Left lobe of liver (tissue), 2 donors: ENCODE measurements at places on chromosomes 5 and 9. TPM values are rescaled to one million over a fixed set of nuclear protein-coding genes. Genes with fewer than 3 reads are reported as not detected.

DNA sequence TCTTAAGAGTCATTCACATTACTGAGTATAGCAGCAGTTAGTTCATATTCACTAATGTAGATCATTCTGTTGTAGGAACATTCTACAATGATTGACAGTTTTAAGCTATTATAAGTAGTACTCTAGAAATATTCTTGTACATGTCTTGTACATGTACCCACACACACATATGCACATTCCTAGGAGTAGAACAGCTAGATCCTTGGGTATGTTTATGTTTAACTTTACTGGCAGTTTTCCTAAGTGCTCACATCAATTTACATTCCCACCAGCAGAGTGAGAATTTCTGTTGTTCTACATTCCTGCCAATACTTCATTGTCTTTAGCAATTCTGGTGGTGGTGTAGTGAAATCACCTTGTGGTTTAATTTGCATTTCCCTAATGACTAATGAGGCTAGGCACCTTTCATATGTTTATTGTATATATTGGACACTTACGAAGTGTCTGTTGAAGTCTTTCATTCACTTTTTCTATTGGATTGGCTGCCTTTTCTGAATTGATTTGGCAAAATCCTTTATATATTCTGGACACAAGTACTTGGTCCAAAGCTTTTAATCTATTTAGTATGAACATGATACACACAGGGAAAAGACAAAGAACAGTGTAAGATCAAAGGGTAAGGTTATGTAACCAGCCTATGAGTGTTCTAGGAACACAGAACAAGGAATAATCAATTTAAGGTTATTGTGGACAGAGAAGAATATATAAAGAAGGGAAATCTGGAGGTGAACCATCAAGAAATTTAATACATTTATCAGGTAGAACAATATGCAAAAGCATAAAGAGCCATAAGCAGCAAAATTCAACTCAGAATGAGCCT is 95.6 kb downstream of the MLLT3 start:
- no peak for DNase-seq

The GPSM1 gene
- total RNA-seq: 4.8 TPM

DNA sequence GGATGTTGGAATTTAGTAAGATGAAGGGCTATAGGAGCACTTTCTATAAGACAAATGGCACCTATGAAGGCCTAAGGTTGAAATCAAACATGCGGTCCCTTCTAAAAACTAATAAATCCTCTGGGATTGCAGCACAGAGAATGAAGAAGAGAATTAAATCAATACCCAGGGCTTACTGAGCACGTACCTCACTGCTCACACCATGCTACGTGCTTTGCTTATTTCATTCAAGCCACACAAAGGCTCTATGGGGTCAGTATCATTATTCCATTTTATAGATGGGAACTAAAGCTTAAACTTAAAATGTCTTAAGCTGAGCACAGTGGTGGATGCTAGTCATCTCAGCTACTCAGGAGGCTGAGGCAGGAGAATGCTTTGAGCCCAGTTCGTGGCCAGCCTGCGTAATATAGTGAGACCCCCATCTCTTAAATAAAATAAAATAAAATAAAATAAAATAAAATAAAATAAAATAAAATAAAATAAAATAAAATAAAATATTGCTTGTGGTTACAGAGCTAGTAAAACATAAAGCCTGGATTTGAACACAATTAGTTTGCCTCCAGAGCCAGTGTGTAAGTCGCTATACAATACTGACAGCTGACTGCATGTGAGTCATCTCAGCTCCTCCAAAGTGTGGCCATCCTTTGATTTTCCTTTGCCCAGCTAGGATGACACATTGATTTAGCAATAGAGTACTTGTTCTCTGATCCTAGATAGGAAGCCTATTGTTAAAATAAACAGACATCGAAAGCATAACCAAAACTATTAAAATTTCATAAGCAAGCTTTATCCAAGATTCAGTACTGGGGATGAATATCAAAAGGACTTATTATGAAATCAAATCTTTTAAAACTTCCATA is 20.9 kb upstream of the DPYSL3 start:
- DNase-seq: no peak

The ENTPD2 gene
- 1.7 TPM for total RNA-seq

DNA sequence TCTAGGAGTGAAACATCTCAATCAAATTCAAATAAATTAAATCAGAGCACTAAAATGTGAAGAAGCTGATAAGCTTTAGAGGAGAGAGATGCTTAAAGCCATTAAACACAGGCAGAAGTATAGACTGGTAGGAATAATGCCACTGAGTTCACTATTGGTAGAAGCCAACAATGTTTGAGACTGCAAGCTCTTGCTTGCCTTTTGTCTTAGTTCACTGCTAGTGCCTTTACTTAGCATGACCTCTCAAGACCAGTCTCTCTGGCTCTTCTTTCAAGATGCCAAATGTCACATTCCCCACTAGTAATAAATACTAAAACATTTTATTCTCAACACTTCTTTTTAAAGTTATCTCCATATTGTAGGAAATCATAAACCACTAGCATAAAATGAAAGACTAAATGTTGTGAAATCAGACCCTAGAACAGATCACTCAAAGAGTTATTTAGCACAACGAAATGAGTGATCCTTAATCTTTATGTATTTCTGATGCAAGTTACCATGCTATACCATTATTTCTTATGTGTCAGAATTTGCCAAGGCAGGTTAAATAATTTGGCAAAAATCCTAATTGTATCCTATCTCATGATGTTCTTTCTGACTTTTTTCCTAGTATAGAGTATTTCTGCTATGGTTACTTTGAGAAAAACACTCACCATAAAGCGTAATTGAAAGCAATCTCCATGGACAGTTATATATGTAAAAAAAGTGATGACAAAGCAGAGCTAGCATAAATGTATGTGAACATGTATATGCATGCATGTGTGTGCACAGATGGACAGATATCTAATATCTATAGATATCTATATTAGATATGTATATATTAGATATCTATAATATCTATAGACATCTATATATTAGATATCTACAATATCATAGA is 57.5 kb downstream of the PJA2 start:
- DNase-seq: no peak

GRCh38 chr5:127338501-127338900 is 47.9 kb downstream of the MEGF10 start:
- DNase-seq: no peak

The ENHO gene
- total RNA-seq: 3.9 TPM

DNA sequence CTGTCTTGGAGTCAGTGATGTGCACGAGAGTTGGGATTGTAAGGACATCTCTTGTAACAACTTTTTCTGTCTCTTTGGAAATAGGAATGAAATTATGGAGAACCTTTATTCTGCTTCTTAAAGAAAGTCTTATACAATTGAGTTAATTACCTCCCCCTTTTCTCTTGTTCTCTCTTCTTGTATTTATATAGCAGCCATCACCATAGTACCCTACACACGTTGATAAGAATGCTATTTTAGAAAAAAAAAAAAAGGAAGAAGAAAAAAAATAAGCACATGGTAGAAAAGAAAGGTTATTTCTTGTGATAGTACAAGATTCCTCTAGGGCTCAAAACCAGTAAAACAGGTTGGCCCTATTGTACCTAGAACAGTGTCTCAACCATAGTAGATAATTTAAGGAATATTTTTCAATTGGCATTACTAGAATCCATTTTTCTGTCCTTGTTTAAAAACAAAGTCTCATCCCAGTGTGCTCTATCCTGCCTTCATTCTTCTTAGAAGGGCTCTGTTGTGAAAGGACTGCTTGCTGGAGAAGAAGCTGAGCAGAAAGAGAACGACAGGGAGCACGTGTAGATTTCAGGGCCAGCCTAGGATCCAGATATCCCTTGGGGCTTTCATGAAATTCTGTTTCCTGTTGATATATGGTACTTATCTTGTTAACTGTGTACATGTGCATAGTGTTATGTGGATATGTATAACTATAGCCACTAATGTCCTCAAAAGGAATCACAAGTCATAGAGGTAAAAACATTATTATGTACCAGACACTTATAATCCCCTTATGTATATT is 392.3 kb upstream of the MEF2C start:
- no peak for DNase-seq

- DNase-seq: no peak
These were observed 132.0 kb downstream of the FAM174A start for GRCh38 chr5:100667161-100667630.
